H1 (cell line): ENCODE measurements at places on chromosomes 1 and 21.

- DNase-seq, result no peak
- H3K4me1 ChIP-seq, result peaks cover 2% of the 10 kb centered on the region; the same call in 1 of the 2 replicates
- no peak overlapping the region for H3K4me3 ChIP-seq
- no peak overlapping the region for H3K27ac ChIP-seq
Measured at GRCh38 chr1:50110656-50111055, 1.9 kb downstream of the ELAVL4 start.

DNA sequence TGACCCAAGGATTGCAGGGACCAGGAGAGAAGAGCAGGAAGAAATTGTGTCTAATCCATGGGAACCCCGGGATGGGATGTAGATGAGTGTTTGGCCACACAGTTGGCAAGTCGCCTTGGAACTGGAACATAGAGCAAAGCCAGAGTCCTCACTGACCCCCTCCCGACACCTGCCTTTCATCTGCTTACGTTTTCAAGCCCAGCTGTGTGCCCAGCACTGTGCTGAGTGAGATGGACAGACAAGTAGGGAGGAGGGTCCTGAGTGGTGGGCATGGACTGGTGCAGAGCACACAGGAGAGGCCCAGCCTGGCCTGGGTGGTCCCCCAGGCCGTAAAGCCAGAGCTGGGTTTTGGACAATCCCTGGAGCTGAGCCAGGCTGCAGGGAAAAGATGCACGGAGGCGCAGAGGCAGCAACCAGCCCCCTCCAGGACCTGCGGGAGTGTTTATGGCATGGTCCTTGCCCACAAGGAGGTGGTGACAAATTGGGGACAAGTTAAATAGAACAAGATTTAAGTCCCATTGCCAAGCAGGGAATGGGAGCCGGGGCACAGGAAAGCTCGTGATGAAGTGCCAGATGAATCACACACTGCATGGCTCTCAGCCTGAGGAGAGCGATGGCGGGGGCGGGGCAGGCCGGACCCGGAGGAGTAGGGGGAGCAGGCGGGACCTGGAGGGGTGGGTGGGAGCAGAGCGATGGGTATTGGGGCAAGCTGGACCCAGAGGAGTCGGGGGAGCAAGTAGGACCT lies 157.8 kb upstream of the VAMP3 start:
- no peaks in the 10 kb centered on the region for H3K27me3 ChIP-seq
- no peak for DNase-seq
- no peak overlapping the region for H3K27ac ChIP-seq
- no peak overlapping the region for H3K4me3 ChIP-seq

GRCh38 chr1:224069138-224069537 lies 44.8 kb upstream of the FBXO28 start:
- no peak for DNase-seq
- no peaks in the 10 kb centered on the region for H3K27me3 ChIP-seq
- H3K4me3 ChIP-seq, result no peak overlapping the region
- H3K4me1 ChIP-seq, result no peaks in the 10 kb centered on the region
- H3K36me3 ChIP-seq, result no peaks in the 10 kb centered on the region
- no peak overlapping the region for H3K27ac ChIP-seq

DNA sequence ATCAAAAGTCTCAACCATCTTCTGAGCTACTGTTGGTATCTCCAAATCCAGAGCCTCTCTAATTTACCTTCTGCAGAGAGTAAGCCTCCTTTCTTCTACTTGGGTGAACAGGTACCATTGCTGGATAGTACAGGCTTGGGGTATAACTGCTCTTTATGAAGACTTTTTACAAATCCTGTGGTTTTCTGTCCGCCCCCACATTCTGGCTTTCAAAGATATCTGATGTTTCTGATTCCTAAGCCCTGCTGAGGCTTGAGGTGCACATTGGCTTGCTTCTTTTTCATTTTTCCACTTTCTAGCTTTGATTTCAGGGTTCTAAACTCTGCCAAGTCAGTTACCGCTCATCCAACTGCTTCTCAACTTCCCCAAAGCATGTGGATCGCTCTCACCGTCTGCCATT lies 37.1 kb downstream of the TENT5C start:
- H3K36me3 ChIP-seq, result no peaks in the 10 kb centered on the region
- H3K27ac ChIP-seq, result no peak overlapping the region
- no peak overlapping the region for H3K4me3 ChIP-seq
- H3K4me1 ChIP-seq, result no peaks in the 10 kb centered on the region
- no peaks in the 10 kb centered on the region for H3K27me3 ChIP-seq

GRCh38 chr21:45640888-45641479 lies 2.5 kb upstream of the PCBP3 start:
- peak; percentile 70 for DNase-seq
- H3K4me3 ChIP-seq, result no peak overlapping the region
- H3K27ac ChIP-seq, result no peak overlapping the region
